ENCODE measurements at places on chromosomes 12 and 14. TPM values are rescaled to one million over a fixed set of nuclear protein-coding genes. Genes with fewer than 3 reads are reported as not detected.

The TMEM30B gene
- total RNA-seq = 22.5 TPM

DNA sequence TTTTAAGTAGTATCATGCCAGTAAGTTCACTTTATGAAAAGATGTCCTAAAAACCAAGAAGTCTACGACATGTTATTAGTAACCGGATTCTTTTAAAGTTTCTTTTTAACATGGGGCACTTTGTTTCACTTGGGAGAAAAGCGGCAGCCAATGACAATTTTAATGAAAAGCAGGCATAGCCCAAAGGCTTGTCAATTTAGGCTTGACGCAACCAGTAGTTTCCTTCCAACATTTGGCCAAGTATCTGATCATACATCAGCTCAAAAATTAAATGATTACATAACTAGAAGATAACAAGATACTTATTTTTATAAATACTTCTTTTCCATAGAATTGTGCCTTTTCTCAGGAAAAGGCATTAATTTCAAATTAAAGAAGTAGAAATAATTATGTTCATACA is 112.8 kb downstream of the TXNDC16 start:
- DNase-seq = no peak

- DNase-seq = no peak
These were observed 153.2 kb upstream of the BCL2L14 start for GRCh38 chr12:11917501-11917900.

DNA sequence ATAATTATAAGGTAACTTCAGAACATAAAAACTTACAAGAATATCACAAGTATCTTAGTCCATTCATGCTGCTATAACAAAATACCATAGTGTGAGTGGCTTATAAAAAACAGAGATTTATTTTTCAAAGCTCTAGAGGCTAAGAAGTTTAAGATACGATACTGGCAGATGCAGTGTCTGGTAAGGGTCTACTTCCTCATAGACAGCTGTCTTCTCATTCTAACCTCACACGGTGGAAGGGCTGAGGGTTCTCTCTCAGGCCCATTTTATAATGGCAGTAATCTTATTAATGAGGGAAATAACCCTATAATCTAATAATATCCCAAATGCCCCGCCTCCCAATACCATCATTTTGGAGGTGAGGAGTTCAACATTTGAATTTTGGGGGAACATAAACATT is 23.7 kb upstream of the OSBPL8 start:
- DNase-seq = no peak

The MTRFR gene
- 13.3 TPM for total RNA-seq

The KRT2 gene
- total RNA-seq = not detected

The IPO8 gene
- 48.3 TPM for total RNA-seq

- DNase-seq = no peak
These were observed 58.9 kb downstream of the DHRS2 start for GRCh38 chr14:23694949-23695663.

The CLEC4A gene
- 8.3 TPM for total RNA-seq

- no peak for DNase-seq
These were observed 58.3 kb upstream of the FRMD6 start for GRCh38 chr14:51593397-51593796.

GRCh38 chr14:73266317-73266716 is 29.0 kb downstream of the PAPLN start:
- no peak for DNase-seq

The TAS2R10 gene
- not detected for total RNA-seq

The TRPV4 gene
- 4.5 TPM for total RNA-seq

The RDH5 gene
- total RNA-seq = 6.0 TPM

DNA sequence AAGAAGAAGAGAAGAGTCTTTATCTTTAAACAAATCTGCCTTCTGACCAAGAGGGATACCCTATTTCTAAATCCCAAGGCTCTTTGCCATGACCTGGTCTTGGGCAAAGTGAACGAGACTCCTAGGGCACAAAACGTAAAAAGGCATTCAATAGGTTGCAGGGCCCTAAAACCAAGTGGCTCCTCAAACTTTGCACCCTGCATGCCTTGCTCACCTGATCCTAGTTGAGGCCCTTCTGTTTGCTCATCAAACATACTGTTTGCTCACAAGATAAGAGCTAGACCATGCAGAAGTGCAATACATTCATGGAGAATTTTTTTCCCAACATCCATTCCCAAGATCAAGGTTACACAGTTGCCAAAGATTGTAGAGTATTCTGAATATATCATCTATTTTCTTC is 7.9 kb upstream of the PRH1 start:
- no peak for DNase-seq

DNA sequence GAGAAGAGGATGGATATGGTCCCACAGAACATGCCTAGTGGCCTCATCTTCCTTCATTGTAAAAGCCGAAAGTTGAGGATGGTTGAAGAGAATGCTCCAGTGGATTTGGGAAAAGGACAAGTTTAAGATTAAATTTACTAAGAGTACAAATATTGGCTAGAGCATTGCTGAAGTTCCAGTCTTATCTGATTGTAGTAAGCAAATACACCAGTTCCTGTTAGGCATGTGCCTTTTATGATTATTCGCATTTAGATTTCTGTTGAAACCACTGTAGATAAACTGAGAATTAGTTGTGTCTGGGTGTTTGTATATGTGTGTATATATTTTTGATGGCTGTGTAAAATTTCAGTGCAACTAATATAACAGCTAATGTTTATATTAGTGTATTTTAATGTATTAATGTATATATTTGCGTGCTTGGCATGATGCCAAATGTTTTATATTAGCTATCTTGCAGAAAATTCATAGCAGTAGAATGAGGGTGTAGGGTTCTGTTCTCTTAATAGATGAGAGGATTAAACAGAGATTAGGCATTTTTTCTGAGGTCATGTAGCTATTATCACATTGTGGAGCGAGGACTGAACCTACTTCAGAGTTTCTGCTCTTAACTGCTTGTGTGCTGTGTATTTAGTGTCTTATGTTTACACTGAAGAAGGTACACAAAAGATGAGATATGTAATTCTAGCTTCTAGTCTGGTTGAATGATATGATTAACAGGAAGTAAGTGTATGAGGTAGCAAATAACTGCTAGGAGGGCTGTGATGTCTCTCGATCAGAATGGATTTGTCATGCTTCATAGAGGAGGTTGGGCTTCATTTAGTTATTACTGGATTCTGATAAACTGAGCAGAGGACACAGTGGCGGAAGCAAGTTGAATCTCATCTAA is 21.1 kb downstream of the FKBP3 start:
- DNase-seq = no peak

- no peak for DNase-seq
These were observed 691.6 kb upstream of the FBXO33 start for GRCh38 chr14:40123816-40124215.

The ACOT4 gene
- 4.5 TPM for total RNA-seq

The INSM2 gene
- total RNA-seq = not detected

The OVCH1 gene
- total RNA-seq = 2.0 TPM

The KRT72 gene
- total RNA-seq = not detected

DNA sequence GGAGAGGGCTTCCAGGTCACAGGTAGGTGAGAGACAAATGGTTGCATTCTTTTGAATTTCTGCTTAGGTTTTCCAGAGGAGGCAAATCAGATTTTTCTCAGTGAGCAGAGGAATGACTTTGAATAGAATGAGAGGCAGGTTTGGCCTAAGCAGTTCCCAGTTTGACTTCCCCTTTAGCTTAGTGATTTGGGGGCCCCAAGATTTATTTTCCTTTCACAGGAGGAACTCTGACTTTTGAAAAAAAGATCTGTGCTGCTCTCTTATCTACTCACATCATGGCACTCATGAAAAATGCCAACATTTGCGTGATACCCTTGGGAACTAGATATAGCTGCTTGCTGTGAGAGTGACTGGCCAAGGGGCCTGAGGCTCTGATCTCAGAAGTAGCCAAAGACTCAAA is 58.0 kb upstream of the EVL start:
- no peak for DNase-seq

The APOF gene
- total RNA-seq = not detected

DNA sequence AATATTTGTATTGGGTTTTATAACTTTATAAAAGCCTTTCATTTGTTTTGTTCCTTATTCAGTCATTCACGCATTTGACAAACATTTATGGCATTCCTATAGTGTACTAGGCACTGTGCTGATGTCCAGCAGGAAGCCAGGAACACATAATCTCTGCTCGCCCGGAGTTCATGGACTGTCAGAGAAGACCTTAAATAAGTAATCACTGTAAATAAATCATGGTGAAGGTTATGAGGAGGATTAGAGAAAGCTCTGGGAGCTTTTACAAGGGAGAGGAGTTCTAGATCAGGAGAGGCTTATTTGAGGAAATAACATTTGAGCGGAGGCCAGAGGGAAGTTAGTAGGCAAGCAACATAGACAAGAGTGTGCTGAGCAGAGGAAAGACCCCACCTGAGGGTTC is 1.4 kb upstream of the RDH11 start:
- no peak for DNase-seq

GRCh38 chr12:128445415-128446127 is 178.6 kb downstream of the TMEM132C start:
- no peak for DNase-seq

- DNase-seq = no peak
These were observed 34.3 kb downstream of the KICS2 start for GRCh38 chr12:64187794-64188193.

The SPTB gene
- 3.0 TPM for total RNA-seq

DNA sequence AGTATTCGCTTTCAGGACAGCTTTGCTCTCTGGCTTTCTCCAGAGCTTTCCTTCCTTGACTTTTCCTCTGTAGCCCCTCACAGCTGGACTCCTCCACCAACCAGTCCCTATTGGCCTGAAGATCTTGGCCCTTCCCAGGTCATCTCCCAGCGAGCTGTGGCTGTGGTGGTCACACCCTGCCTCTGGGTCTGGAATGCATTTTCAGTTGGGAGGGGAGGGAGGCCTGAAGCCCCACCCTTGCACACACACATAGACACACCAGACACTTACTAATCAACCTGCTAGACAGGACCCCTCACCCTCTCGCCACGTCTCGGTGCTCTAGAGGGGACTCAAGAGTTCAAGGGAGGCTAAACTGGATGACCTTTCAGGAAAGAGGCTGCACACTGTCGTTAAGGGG is 13.9 kb downstream of the JDP2 start:
- DNase-seq = no peak

The CLEC4D gene
- total RNA-seq = 1.1 TPM

The HOXC11 gene
- total RNA-seq = not detected

GRCh38 chr12:1628666-1629337 is at the start of gene WNT5B:
Gene WNT5B, plus strand, starts transcription at chr12:1629231. Its CDS starts 2,124 bp downstream, at chr12:1631355.
- no peak for DNase-seq

GRCh38 chr12:11568762-11569478 is 80.6 kb upstream of the ETV6 start:
- DNase-seq = no peak

The LGMN gene
- 140 TPM for total RNA-seq

DNA sequence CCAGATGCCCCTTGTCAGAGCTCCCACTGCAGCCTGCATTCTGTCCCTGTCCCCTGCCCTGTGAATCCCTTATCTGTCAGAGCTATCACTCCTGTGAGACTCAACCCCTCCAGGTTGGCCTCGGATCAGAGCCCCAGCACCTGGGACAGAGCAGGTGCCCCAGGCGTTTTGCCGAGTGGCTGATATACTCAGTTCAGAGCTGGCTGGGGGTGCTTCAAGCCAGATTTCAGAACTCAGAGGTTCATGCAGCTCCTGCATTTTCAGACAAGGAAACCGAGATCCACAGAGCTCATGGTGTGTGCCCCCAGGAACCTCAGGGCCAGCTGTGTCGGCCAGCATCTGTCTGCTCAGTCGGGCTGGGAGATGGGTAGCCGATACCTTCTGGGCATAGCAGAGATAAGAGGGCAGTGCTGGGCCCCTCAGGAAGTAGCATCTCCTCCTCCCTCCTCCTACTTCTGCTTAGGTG is 228.0 kb upstream of the RTL1 start:
- no peak for DNase-seq

- no peak for DNase-seq
These were observed 275.9 kb upstream of the KITLG start for GRCh38 chr12:88856201-88856600.

The FGF6 gene
- total RNA-seq = not detected

DNA sequence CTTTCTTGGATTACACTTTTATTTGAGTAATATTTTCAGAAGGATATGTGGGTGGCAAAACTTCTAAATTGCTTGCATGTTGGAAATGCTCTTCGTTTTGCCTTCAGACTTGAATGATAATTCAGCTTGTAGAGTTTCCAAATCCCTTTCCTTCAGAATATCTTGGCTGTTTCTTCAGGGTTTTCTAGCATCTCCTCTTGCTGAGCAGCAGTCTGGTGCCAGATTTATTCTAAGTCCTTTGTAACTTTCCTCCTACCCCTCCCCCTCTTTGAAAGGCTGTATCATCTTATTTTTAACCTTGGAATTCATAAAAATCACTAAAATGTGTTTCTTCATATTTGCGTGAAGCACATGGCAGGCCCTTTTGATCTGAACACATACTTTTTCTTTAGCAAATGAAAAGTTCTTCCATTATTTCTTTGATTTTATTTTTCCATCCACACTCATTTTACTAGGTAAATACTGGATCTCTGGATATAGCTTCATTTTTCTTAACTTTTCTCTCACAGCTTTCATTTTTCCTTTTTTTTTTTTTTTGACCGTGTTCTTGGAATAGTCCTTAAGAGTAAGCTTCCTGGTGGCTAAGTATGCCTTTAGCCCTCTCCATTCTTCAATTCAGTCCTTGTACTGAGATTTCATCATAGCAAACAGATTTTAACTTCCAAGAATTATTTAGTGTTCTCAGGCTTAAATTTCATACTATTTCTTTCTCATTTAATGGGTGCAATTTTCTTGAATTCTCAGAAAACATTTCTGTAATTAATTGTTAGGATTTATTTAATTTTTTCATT is 102.0 kb downstream of the SLC38A4 start:
- DNase-seq = no peak

The CLEC2B gene
- 24.6 TPM for total RNA-seq

The ZFHX2 gene
- 2.3 TPM for total RNA-seq

GRCh38 chr12:79360936-79361335 is 329.8 kb downstream of the PAWR start:
- no peak for DNase-seq

DNA sequence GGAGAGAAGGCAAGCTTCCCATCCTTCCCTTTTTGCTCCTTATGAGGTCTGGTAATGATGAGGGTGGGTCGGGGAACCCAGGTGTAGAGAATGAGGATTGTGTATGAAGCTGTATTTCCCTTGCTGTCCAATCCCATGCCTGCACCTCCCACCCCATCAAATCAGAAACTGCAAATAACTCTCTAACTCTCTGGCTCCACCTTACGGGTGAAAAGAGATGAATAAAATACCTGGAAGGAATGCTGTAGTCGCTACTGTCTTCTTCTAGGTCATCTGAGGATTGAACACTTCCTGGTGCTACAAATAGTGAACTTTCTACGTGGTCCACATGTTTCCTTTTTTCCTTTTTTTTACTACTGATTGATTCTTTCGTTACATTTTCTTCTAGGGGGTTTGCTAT is 38.9 kb upstream of the DICER1 start:
- no peak for DNase-seq
